NCI-H345 (cell line): ENCODE measurements at places on chromosomes 16 and 17.

DNA sequence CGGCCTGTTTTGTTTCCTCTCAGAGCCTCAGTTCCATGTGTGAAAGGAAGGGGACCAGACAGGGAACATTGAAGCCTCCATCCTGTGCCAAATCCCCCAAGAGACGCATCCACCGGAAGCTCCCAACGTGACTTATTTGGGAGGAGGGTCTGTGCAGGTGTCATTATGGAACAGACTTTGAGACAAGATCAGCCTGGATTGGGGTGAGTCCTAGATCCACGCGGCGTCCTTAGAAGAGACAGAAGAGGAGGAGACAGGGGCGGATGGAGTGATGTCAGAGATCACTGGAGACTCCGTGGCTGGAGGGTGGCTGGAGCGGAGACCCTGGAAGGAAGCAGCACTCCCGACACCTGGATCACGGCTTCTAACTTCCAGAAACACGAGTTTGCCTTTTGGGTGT, 80.0 kb downstream of the KLHDC4 start:
- no peak for DNase-seq

DNA sequence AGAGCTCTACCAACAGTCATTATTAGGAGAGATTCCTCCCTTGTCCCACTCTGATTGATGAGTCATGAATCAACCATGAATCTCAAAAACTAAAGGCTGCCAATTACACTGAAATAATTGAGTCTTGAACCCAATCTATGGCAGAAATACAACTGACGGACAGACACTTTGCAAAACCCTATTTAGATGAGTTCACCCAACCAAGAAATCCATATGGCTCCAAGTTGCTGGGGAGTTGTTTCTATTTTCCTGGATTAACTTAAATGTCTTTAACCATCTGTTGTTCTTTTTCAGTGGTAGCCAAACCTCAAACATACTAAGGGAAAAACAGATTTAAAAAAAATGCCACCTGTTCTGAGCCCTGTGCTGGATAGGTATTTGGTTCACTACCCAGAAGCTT, 151.0 kb downstream of the SHISA9 start:
- DNase-seq: no peak

DNA sequence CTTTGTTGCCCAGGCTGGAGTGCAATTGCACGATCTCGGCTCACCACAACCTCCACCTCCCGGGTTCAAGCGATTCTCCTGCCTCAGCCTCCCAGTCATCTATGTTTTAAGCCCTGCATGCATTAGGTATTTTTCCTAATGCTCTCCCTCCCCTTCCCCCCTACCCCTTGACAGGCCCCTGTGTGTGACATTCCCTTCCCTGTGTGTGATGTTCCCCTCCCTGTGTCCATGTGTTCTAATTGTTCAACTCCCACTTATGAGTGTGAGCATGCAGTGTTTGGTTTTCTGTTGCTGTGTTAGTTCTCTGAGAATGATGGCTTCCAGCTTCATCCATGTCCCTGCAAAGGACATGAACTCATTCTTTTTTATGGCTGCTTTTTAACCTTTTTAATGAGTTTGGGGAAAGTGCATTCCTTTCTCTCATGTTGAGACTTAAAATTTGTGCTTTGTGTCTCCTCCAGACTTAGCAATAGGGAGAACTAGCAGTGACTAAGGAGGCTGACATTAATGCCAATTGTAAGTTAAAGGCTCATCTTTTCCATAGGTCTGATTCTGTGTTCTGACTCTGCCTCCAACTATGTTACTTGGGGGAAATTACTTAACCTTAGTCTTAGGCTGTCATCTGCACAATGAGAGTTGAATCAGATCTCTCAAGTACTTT, 17.7 kb upstream of the PHAF1 start:
- DNase-seq: no peak

DNA sequence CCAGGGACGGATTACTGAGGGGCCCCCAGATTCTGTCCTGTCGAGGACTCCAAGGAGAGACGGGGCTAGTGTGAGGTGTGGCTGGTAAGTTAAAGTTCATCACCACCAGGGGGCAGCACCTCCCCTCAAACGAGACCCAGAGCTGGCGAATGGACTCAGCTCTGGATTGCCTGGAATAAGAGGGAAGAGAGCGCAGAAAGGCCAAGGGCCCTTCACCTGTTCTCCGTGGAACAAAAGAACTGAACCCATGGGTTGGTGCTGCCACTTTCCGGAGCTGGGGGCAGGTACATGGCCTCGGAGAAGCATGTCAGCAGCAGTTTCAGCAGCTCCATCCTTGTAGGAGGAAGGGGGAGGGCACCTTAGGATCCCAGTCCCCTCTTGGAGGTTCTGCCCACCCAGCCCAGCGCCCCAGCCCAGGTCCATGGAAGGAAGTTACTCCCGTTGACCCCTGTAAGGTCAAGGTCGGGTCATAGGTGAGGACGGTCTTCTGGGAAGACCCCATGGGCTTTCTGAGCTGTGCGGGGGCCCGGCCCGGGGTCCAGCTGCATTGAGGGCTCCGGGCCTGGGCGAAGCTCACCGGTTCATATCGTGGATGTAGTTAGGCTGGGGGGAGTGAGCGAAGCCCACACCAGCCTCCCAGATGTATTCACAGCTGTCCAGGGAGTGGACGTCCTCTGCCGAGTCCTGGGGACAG, 10.8 kb downstream of the HID1 start:
- DNase-seq: peak; percentile 91

GRCh38 chr16:85220125-85220839, 108.0 kb upstream of the CIBAR2 start:
- DNase-seq: peak; percentile 89

DNA sequence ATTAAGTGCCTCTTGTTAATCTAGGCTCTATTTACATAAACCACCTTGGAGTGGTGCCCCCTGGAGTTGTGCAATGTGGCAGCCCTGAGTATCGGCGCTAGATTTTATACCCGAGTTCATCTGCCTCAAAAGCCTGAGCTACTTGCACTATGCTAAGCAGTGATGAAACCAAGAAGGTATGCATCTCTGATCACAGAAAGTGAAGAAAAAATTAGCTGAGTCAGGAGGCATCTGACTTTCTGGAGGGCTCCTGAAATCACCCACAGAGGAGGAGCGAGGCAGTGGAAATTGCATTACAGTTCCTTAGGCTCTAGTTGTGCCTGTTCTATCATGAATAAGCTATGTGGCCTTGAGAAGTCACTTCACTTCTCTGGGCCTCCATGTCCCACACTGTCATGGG, 80.3 kb upstream of the PSMD7 start:
- DNase-seq: no peak

GRCh38 chr17:71505200-71505599, 615.6 kb upstream of the SOX9 start:
- no peak for DNase-seq
